ENCODE measurements at places on chromosomes 1 and 21.

DNA sequence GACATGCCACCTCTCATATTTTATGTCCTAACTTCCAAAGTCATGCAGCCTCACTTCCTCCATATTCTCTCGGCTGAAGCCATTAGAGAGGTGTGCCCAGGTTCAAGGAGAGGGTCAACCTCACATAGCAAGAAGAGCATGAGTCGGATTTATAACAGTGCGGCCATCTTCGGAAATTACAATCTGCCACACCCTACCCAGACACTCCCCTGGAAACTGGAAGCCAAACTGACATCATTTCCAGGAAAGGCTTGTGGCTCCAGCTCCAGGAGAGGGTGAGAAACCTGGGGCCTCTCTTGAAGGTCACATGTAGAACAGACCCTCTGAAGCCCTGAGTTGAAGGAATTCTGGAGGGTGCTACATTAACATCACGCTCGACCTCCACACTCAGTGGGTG lies 73.5 kb downstream of the RRAGC start:
- no peak for DNase-seq

- no peak for DNase-seq
These were observed at the start of gene LGR6 for GRCh38 chr1:202193614-202194327. LGR6 (plus strand) TSS chr1:202193799; CDS start chr1:202193990, 191 bp downstream.

GRCh38 chr1:36203554-36204346 lies 20.5 kb upstream of the THRAP3 start:
- no peak for DNase-seq

- DNase-seq, result no peak
These were observed 3.1 kb downstream of the BSDC1 start for GRCh38 chr1:32390904-32391870.

DNA sequence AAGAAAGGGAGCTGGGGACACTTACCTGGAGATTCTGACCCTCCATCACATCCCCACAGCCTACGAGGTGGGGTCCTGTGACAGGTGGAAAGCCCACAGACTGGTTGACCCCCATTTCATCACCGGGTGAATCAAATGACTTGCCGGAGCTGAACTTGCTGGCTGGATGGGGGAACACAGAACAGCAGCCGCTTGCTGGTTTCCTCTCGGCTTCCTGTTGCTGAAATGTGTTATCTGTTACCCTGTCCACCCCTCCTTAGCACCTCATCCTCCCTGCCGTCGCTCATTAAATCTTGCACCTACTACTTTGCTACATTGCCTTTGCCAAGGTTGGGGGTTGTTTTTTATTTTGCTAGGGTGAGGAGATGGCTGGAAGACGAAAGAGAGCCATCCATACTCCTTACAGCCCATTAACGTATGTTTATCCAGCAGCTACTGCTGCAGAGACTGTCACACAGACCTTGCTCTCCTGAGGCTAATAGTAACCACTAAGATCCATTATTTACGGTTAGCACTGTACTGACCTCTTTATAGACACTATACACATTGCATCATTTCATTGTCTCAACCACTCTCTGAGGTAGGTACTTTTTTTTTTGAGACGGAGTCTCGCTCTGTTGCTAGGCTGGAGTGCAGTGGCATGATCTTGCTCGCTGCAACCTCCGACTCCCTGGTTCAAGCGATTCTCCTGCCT lies 7.0 kb downstream of the PAFAH2 start:
- DNase-seq, result no peak

- no peak for DNase-seq
These were observed 77.1 kb downstream of the PBX1 start for GRCh38 chr1:164635803-164636731.

GRCh38 chr1:244056577-244056976 lies 5.5 kb downstream of the ZBTB18 start:
- DNase-seq, result no peak

- DNase-seq, result no peak
These were observed 81.6 kb upstream of the IVNS1ABP start for GRCh38 chr1:185398599-185398998.

DNA sequence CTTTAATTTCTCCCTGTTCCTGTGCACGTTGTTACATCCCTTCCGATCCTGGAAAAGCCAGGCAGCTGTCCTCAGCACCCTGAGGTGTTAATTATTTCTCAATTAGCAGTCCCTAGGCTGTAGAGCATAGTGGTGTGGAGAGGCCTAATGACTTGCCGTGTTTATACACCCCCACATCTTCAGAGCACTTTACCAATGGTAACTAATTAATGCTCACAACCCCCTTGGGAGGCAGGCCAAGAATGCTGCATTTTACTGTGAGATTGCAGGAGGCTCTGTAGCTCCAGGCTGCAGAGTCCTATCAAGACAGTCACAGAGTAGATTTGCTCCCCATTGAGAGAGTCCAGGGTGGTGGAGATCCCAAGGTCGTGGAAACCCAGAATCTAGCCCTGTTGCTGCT lies 2.4 kb upstream of the PARS2 start:
- no peak for DNase-seq

DNA sequence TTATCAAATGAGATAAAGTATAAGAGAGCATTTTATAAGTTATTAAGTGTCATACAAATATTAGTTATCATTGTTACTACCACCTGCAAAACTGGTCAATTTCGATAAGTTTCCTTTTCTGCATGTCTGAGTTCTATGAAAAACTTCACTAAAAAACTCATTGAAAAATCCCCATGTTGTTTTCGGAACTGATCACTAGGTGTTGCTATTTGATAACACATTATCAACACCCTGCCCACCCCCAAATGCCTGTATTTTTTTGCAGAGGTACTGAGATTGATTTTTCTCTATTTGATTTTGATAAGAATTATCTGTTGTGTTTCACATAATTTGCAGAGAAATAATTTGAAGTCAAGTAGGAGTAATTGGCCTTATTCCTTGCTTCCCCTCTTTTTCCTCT lies 22.1 kb upstream of the DISP1 start:
- DNase-seq, result no peak

Data from stimulated activated CD4-positive, alpha-beta T cell treated with anti-CD3 and anti-CD28 coated beads, Interleukin-1b, Interleukin-23, amount 100 ng/mL, for 4 hours (primary cell).